ENCODE measurements at places on chromosomes 7 and 10. TPM values are rescaled to one million over a fixed set of nuclear protein-coding genes. Genes with fewer than 3 reads are reported as not detected.

BAMBI gene
- 1.6 TPM for polyA plus RNA-seq

GIMAP2 gene
- 4.8 TPM for polyA plus RNA-seq

DUS4L gene
- polyA plus RNA-seq, result 6.4 TPM

SCIN gene
- polyA plus RNA-seq, result 0.49 TPM

HTR5A gene
- polyA plus RNA-seq, result not detected

ASB13 gene
- polyA plus RNA-seq, result 10.6 TPM

SYT15 gene
- polyA plus RNA-seq, result 4.9 TPM

ITPRID1 gene
- polyA plus RNA-seq, result 0.30 TPM

DNTT gene
- 0.09 TPM for polyA plus RNA-seq

FANK1 gene
- 1.6 TPM for polyA plus RNA-seq
